ENCODE measurements at places on chromosomes 5 and 9.
A peak's percentile ranks its signal among the peaks of the same experiment; 100 is the strongest.

- no peak for DNase-seq
Measured at GRCh38 chr5:139392324-139392677, 2.6 kb upstream of the MZB1 start.

DNA sequence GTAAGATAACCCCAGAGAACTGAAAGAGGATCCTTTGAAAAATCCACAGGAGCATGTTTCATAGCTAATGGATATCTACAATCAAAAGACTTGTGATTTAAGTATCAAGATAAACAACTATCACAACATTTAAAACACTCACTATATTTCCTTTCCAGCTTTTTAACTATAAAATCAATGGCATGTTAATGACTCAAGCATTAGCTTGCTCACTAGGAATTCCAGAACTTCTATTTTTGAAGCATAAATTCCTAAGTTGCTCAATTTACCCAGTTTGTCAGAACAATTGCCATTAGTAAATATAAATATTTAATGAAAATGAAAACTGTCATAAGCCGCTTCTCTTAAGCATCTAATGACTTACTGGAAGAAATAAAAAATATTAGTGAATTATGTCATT lies 355.3 kb downstream of the PRELID2 start:
- no peak for DNase-seq

GRCh38 chr9:134870746-134871662 lies 9.6 kb upstream of the FCN2 start:
- DNase-seq: no peak

GRCh38 chr5:137336161-137336560 lies 163.0 kb downstream of the SPOCK1 start:
- no peak for DNase-seq

DNA sequence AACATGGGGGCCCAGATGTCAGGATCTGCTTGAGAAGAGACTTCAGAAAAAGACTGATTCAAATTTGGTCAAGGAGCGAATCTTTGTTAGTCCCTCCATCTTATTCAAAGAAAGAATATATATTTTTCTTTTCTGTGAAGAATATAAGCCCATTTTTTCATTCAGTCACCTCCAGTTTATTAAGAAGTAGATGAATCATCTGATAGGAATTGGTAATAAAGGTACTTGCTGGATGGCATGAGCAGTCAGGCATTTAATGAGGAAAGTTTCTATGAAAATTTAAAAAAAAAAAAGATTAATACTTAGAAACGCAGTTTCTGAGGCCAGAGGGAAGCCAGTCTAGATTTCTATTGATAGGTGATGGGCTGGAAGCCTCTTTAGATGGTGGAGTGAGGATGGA lies 373.1 kb upstream of the SMC2 start:
- no peak for DNase-seq

DNA sequence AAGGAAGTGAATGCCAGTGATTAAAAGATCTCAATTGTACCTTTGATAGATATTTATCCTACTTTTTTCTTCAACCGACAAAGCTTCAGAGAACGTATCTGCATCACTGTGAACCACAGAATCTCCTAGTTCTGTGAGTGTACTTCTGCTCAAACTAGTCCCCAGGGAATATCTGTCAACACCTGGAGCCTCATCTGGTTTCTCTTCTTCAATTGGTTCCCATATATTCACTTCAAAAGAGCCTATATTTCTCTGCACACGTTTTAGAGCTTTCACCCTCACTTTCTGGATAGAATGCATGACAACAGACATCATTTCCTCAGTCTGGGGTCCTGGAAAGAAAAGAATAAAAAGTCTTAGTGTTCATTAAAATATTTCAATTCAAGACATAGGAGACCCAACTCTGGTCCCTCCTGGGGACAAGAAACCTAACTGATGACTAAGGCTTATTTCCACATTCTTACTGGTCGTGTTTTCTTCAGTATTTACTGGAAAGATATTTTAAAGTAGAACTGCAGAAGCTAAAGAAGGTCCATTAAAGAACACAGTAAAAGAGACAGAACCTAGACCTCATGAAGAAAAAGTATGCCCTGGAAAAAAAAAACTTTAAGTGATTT lies 64.3 kb downstream of the CPLANE1 start:
- no peak for DNase-seq

- no peak for DNase-seq
Measured at GRCh38 chr9:87467187-87467586, 30.5 kb upstream of the DAPK1 start.

GRCh38 chr5:61837788-61838187 lies 468.2 kb upstream of the KIF2A start:
- no peak for DNase-seq

- no peak for DNase-seq
Measured at GRCh38 chr9:99090336-99091130, 14.4 kb upstream of the TGFBR1 start.

DNA sequence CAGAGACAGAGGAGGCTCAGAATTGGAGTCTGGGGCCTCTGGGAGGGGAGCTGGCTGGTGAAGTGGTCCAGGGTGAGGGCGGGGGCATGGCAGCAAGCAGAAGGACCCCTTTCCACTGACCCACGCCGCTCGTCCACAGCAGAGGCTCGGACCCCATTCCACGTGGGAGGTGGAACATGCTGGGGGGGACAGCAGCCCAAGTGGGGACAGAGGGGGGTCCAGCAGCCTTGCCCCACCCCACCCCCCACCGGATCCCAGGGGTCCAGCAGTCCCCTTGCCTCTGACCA lies 25.4 kb upstream of the NKD2 start:
- DNase-seq: no peak

DNA sequence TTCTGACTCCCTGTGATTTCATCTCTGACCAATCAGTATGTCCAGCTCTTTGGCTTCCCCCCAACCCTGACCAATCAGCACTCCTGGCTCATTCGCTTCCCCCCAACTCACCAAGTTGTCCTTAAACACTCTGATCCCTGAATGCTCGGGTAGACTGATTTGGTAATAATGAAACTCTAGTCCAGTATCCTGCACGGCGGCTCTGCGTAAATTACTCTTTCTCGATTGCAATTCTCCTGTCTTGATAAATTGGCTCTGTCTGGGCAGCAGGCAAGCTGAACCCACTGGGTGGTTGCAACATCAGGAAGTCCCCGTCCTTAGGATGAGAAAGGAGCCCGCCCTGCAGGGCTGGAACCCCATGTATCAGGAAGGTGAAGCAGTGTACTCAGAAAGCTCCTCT lies 10.4 kb downstream of the FCN2 start:
- DNase-seq: no peak

- DNase-seq: no peak
Measured at GRCh38 chr5:13957032-13957645, 12.7 kb upstream of the DNAH5 start.

DNA sequence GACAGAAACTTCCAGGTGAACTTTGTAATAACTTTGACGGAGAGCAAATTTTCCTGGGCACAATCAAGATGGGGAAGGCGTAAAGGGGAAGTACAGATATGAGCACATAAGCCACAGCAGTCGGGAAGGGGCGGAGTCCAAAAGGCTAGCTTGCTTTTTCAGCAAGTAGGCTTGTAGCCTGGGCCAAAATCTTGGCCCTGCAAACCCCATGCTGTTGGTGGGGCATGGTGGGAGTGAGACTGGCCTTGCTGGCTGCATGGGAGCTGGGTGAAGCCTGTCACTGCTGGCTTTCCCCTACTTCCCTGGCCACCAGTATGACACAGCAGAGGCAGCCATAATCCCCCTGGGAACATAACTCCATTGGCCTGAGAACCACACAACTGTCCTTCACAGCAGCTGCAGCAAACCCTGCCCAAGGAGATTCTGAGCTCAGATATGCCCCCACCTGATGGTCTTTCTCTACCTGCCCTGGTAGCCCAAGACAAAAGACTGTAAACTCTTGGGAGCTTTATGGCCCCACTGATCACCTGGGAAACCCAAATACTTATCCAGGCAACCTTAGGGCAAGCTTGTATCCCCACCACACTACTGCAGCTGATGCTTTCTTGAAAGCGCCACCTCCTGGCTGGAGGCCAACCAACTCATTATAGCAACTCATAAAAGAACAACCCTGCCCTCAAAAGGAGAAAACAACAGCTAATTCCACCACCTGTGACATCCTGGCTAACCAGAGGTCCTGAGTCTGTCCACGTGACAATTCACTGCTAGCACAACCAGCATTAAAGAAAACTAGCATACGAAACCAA lies 24.0 kb downstream of the DCTN4 start:
- no peak for DNase-seq

- DNase-seq: no peak
Measured at GRCh38 chr5:162456086-162456485, 388.5 kb downstream of the GABRG2 start.

DNA sequence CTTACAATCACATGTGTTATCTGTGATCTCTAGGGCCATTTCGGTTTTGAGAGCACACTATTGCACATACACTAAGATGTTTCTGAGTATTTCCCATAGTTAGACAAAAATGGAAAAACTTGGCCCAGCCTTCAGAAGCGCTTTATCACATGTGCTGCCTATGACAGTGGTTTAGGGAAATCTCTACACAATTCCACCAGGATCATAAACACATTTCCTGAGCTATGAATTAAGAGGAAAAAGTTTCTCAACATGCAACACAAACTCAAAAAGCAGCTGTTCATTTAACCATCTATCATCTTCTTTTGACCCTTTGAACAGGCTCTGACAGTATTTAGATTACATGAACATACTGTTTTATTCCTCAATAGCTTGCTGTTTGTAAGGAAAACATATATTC lies 15.1 kb downstream of the FGF1 start:
- no peak for DNase-seq

GRCh38 chr5:172958331-172959046 lies 735 bp upstream of the RPL26L1 start:
- DNase-seq: peak; percentile 49
